ENCODE measurements at places on chromosomes 7 and 10.

GRCh38 chr10:58137813-58138212, 129.9 kb downstream of the IPMK start:
- no peak for DNase-seq

- DNase-seq: no peak
These were observed 126.1 kb downstream of the PLXNA4 start for GRCh38 chr7:132450188-132450587.

DNA sequence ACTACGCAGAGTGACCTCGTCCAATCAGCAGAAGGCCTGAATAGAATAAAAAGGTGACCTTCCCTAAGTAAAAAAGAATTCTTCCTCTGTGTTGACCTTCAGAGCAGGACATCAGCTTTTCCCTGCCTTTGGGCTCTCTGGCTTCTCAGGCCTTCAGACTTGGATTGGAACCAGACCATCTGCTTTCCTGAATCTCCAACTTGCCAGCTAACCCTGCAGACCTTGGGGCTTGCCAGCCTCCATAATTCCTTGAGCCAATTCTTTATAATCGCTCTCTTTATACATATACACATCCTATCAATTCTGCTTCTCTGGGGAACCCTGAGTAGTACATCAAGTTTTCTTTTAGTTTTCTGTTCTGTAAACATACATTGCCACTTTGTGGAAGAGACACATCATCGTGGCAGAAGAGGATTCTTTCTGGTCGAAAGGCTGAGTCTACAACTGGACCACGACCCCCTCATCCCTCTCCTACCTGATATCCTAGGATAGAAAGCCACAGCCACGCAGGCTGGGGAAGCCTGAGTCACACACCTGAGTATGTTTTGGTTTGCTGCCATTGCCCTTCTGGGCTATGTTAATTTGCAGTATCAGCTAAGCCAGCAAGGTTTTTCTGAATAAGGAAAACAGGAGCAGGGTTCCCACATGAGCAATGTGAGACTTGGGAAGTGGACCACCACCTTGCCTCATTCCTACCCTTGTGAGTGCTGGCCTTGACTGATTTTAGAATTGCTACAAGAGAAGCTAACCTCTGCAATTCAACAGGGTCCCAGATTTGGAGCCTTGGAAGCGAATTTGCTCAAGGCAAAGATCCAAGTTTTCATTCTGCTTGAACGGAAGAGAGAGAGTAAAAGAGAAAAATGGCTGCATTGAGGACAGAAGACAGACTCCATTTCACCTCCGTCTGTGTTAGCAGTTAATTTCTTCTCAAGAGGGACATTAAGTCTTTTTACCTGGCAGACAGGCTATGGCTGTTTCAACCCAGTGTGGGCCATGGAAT, 445.2 kb upstream of the FZD8 start:
- no peak for DNase-seq

GRCh38 chr10:110239892-110240291, 32.5 kb downstream of the MXI1 start:
- no peak for DNase-seq

DNA sequence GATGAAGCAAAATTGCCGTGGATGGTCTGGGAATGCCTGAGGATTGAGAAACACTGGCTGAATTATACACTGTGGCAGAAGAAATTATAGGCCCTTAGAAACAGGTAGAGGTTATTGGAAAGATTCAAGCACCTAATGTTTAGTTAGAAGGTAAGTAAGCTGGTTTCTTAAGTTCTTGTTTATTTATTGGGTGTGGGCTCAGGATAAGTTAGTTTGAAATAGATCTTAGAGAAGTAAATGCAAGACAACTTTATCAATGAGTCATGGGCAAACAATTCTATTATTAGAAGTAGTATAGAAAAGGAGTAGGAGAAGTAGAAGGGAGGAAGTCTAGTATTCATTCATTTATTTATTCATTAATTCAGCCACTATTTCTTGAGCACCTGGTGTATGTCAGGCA, 96.5 kb downstream of the KAT6B start:
- DNase-seq: peak; percentile 49
